Activated gamma-delta T cell treated with anti-CD3 and anti-CD28 coated beads, Interleukin-2, amount 50 U/mL, for 16 hours (primary cell): ENCODE measurements at places on chromosomes 5 and 9.

DNA sequence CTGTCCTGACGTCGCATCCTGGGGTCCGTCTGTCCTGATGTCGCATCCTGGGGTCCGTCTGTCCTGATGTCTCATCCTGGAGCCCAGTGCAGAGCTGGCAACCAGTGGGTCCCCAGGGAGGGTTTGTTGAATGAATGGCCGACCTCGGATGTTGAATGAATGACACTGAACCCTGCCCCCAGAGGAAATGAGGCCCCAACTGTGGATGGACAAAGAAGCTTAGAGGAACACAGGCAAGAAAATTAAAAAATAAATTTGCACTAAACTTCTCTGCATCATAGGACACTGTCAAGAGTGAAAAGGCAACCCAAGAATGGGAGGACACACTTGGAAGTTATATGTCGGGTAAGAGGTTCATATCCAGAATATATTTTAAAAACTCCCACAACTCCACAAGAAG is 47.7 kb upstream of the NOTCH1 start:
- DNase-seq, result no peak

GRCh38 chr9:114119242-114120191 is 20.4 kb upstream of the KIF12 start:
- no peak for DNase-seq

DNA sequence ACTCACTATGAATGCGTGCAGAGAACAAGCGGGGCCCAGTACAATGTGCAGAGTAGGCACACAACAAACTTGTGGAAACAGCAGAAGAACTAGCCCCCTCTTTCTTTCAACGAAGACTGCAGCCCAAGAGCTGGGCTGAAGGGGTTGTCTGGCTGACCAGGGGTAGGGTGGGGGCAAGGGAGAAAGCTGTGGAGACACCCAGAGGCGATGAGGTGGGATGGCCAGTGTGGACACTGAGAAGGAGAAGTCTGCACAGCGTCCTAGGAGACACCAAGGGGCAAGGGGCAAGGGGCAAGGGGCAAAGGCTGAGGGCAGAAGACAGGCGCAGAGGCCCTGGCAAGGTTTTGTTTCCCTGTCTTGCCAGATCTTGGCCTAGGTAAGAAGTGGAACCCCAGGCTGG is 62.3 kb downstream of the LIFR start:
- no peak for DNase-seq

DNA sequence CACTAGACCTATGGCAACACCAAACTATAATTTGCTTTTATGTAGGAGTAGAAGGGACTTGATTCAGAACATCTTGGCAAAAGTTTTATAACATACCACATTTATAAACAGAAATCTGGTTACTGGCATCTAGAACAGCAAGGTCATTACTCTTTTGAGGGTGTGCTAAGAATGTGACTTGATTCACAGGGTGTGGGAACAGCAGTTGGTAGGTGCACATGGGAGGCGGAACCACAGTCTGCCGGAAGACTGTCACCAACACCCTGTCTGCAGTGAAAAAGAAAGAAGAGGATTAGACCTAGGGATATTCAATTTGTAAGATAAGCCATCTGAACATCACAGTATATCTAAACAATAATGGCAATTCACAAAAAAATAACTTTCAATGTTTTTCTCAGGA is 23.0 kb downstream of the ELP1 start:
- DNase-seq, result no peak

DNA sequence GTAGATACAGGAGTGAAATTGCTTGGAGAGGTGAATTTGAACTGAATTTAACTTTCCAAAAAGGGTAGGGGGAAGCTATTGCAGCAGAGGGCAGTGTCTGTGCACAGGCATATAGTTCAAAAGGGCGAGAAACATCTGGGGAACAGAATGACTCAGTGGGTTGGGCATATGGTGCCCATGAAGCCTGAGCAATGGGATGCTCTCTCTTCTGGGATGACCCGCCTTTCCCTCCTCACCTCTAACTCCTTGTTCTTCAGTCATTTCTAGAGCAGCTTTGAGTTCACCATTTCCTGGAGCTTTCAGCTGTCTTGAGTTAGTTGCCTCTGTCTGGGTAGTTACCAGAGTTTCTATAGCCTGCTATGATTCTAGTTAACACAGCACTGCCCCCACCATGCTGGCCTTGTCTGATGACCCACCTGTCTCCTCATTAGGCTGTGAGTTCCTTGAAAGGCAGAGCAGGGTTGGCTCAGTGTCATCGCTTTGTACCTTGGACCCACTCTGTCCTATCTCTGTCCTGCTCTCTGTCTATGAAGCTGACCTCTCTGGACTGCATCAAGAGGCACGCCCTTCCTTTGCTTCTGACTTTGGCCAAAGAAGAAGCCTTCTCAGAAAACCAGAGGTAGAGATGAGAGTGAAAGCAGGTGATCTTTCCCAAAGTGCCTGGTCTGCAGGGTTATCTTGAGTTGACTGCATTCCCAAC is 299.6 kb upstream of the KLF4 start:
- DNase-seq, result no peak

DNA sequence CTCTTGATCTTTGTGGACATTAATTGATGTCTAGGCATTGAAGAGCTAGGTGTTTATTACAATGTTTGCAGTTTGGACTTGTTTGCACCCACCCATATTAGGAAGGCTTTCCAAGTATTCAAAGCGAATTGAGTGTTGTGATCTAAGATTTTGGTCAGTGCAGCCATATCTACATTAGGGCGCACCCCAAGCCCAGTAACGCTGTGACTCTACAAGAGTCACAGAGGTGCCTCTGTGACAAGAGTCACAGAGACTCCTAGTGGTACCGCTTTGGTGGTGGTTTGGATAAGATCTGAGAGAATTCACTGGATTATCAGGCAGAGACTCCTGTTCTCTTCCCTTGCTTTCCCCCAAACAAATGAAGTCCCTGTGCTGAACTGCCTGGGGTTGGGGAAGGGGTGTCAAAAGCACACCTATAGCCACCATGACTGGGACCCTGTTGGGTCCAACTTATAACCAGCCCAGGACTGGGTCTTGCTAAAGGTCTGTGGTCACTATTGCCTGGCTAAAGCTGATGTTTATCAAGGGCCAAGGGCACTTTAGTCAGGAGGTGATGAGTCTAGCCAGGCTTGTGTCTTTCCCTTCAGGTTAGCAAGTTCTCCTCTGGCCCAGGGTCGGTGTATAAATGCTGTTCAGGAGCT is 114.1 kb upstream of the RIOK2 start:
- no peak for DNase-seq
